ENCODE measurements at places on chromosomes 4 and X. TPM values are rescaled to one million over a fixed set of nuclear protein-coding genes. Genes with fewer than 3 reads are reported as not detected.

- H3K27ac ChIP-seq = no peak overlapping the region
- no peaks in the 10 kb centered on the region for H3K4me1 ChIP-seq
Measured at GRCh38 chr4:113844369-113844768, 82.8 kb upstream of the CAMK2D start.

- no peak overlapping the region for H3K27ac ChIP-seq
- H3K36me3 ChIP-seq = no peaks in the 10 kb centered on the region
- no peaks in the 10 kb centered on the region for H3K27me3 ChIP-seq
- H3K4me3 ChIP-seq = no peak overlapping the region
Measured at GRCh38 chr4:165838575-165838974, 34.5 kb upstream of the TLL1 start.

DNA sequence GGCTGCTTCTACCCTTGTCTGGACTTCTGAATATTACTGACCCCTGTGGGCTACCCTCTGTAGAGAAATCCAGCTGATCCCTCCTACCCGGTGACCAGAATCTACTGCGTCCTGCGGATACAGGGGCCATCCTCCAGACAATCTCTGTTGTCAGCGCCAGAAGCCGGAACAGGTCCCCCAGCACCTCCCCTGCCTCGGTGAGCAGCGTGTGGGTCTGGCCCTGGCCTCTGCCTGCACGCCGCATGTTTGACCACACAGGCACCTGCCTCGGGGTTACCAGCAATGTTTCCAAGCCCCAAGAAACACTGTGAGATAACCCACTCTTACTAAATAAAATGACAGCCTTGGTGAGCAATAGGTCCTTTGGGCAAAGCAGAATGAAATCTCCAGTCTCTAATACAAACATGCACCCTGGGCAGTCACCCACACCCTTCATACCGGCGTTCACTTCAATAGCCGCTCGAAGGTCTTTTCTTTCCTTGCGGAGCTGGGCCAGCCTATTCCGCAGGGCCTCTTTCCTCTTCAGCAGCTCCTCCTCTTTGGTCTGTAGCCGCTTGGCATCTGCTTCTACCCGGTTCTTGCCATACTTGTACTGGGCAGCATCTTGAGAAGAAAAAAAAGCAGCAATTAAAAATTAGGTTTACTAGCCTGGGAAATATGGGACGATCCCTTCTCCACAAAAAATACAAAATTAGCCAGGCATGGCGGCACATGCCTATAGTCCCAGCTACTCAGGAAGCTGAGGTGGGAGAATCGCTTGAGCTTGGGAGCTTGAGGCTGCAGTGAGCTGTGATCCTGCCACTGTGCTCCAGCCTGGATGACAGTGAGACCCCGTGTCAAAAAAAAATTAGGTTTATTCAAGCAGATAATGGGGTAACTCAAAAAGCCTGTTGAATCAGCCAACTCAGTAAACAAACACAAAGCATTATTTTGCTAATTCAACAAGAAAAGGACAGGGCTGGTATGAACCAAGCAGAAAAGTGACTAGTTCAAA, 165.1 kb downstream of the AFAP1 start:
- H3K4me3 ChIP-seq = no peak overlapping the region
- H3K27ac ChIP-seq = no peak overlapping the region
- H3K36me3 ChIP-seq = peaks cover 26% of the 10 kb centered on the region
- H3K4me1 ChIP-seq = peaks cover 55% of the 10 kb centered on the region

DNA sequence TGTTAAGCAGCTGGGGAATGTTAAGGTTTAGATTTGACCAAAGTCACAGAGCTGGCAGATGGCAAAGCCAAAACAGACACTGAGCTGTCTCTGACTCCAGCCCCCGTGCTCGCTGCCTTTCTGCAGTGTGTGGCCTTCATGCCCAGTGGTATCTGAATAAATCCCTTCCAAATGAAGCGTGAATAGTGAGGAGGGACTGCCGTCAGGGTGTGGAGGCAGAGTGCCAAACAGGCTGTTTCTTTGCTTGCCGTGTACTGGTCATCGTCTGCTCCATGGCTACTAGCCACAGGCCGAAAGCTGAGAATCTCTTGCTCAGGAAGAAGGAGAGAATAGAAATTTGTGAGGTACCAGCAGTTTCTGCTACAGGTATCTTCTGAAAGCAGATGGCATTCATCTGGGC, 19.7 kb downstream of the PRIMPOL start:
- H3K4me3 ChIP-seq = no peak overlapping the region
- H3K4me1 ChIP-seq = no peaks in the 10 kb centered on the region
- H3K36me3 ChIP-seq = peaks cover 12% of the 10 kb centered on the region
- no peaks in the 10 kb centered on the region for H3K27me3 ChIP-seq
- no peak for DNase-seq

The ATOH1 gene
- total RNA-seq = not detected

- no peaks in the 10 kb centered on the region for H3K36me3 ChIP-seq
- no peaks in the 10 kb centered on the region for H3K27me3 ChIP-seq
- H3K27ac ChIP-seq = no peak overlapping the region
- no peak for DNase-seq
- H3K4me1 ChIP-seq = no peaks in the 10 kb centered on the region
Measured at GRCh38 chr4:100348473-100348872, 158.2 kb upstream of the DDIT4L start.

DNA sequence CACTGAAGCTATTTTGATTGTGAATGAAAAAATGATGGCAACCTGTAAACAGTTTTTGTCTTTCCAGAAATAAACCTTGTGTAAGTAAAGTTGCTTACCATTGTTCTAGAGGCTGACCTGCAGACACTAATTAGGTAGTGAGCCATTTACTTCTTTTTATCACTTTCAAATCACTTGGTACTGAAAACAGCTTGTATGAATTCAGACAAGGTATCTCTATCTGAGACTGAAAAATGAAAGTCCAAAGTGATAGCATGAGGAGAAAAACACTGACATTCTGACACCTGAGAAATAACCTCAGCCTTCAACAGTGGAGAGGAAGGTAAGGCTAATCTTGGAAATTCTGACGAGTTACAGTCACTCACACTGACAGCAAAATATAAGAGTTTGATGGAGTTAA, 238.8 kb downstream of the GPC3 start:
- no peak for DNase-seq
- H3K27ac ChIP-seq = no peak overlapping the region
- no peaks in the 10 kb centered on the region for H3K36me3 ChIP-seq
- H3K4me3 ChIP-seq = no peak overlapping the region
- H3K4me1 ChIP-seq = no peaks in the 10 kb centered on the region

The RASSF6 gene
- not detected for total RNA-seq

DNA sequence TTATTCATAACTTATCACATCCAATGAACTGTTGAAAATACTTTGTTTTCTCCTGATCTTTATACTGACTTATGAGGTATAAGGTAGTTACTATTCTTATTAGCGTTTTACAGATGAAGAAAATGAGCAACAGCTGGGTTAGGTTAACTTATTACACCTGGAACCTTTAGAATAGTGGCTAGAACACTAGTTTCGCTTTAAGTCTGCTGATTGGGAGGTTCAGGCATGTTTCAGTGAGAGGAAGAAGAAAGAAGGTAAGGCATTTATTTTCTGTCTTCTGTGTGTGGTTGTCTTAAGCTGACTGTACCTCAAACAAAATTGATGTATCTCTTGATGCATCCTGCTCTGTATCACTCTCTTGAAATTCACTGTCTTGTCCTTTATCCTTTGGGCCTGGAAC, 302.5 kb downstream of the GRID2 start:
- H3K36me3 ChIP-seq = no peaks in the 10 kb centered on the region
- H3K4me1 ChIP-seq = no peaks in the 10 kb centered on the region
- H3K4me3 ChIP-seq = no peak overlapping the region
- H3K27ac ChIP-seq = no peak overlapping the region

The ETNPPL gene
- not detected for total RNA-seq

DNA sequence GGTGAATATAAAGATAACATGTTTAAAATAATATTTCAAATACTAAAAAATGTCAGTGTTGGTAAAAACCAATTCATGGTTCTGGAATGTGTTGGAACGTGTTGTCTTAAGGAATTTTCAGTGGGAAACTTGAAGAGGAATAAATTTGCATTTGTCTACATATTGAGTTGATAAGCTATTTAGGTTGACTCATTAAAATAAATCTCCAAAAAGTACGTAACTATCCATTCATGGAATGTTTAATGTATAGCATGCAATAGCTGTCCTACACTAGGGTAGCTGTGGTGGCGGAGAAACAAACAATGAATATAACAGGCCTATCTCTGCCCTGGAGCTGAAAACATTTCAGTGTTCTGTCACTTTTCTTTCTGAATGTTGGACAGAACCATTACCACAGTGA, 20.3 kb downstream of the SHISA3 start:
- H3K4me3 ChIP-seq = no peak overlapping the region
- no peak overlapping the region for H3K27ac ChIP-seq
- H3K36me3 ChIP-seq = peaks cover 19% of the 10 kb centered on the region

DNA sequence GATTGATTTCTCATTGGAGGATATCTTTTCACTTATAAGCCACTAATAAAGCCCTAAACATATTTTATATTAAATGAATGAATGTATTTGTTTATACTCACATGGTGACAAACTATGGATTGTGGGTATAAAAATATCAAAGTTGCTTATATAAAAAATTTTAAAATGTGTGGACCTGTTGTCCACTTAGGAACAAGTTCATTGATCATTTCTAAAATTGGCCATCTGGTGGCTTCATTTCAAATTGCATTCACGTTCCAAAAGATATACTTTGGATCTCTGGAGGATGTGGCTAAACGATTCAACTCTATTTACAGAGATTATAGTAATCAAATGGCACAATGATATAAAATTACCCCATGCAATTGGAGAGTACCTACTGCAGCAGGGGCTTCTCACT, 32.5 kb downstream of the FSTL5 start:
- DNase-seq = no peak
- H3K4me3 ChIP-seq = no peak overlapping the region

DNA sequence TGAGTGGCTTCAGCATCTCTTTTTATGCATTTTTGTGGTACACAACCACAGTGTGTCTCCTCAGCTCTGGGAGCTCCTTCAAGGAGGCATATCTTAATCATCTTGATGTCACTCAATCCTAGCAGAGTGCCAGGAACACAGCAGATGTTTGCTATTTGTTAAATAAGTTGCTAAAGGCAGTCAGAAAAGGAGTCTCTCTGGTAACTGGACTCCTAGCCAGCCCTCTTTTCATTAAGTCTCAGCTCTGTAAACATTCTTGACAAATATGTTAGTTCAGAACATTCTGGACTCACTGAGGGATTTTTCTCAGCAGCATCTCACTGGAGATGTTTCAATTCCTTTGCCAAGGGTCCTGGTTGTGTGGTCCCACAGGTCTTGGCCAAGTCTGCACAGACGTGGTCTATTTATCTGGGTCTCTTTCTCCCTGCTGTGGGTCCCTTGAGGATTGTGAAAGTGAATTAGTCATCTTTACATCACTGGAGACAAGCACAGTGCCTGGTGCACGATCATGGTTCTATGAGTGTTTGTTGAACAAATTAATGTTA, 20.3 kb upstream of the FAM9C start:
- H3K4me1 ChIP-seq = no peaks in the 10 kb centered on the region
- DNase-seq = peak; percentile 73
- no peak overlapping the region for H3K4me3 ChIP-seq
- H3K27me3 ChIP-seq = no peaks in the 10 kb centered on the region

- no peak overlapping the region for H3K4me3 ChIP-seq
- H3K27me3 ChIP-seq = no peaks in the 10 kb centered on the region
- no peak overlapping the region for H3K27ac ChIP-seq
- no peaks in the 10 kb centered on the region for H3K36me3 ChIP-seq
Measured at GRCh38 chrX:101785142-101785541, 125.5 kb upstream of the ARMCX2 start.

GRCh38 chr4:6989331-6989923, 53.7 kb upstream of the TADA2B start:
- peaks cover 57% of the 10 kb centered on the region for H3K4me1 ChIP-seq
- H3K27ac ChIP-seq = no peak overlapping the region
- no peak overlapping the region for H3K4me3 ChIP-seq
- DNase-seq = no peak

GRCh38 chr4:78876568-78877320, 62.5 kb downstream of the PAQR3 start:
- no peaks in the 10 kb centered on the region for H3K4me1 ChIP-seq
- DNase-seq = no peak
- H3K4me3 ChIP-seq = no peak overlapping the region
- peaks cover 19% of the 10 kb centered on the region for H3K36me3 ChIP-seq
- no peak overlapping the region for H3K27ac ChIP-seq

DNA sequence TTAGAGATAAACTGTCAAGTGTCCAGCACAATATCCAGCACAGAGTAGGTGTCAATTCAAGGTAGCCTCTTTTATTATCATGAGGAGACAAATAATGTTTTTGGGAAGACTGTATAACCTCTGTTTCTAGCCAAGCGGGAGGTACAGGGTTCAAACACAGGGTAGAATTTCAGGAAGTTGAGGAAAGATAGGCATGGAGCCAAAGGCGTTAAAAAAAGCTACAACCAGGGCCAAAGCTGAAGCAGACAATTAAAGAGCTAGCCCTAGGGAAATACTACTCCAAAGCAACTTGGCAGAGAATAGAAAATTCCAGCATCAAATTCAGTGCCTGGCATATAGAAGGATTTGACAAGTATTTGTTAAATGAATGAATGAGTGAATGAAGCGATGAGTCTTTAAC, 40.0 kb upstream of the CASK start:
- H3K27ac ChIP-seq = no peak overlapping the region
- no peaks in the 10 kb centered on the region for H3K4me1 ChIP-seq
- DNase-seq = no peak
- no peak overlapping the region for H3K4me3 ChIP-seq

The PWWP3B gene
- total RNA-seq = 0.33 TPM

The CLDN34 gene
- total RNA-seq = not detected

The AKAP14 gene
- not detected for total RNA-seq

GRCh38 chr4:12389604-12390003, 960.9 kb upstream of the HS3ST1 start:
- H3K27ac ChIP-seq = no peak overlapping the region
- no peaks in the 10 kb centered on the region for H3K4me1 ChIP-seq
